Stimulated activated CD8-positive, alpha-beta memory T cell treated with anti-CD3 and anti-CD28 coated beads, Interleukin-2, amount 100 ng/mL, for 1 hour (primary cell): ENCODE measurements at places on chromosomes 16 and 17.

DNA sequence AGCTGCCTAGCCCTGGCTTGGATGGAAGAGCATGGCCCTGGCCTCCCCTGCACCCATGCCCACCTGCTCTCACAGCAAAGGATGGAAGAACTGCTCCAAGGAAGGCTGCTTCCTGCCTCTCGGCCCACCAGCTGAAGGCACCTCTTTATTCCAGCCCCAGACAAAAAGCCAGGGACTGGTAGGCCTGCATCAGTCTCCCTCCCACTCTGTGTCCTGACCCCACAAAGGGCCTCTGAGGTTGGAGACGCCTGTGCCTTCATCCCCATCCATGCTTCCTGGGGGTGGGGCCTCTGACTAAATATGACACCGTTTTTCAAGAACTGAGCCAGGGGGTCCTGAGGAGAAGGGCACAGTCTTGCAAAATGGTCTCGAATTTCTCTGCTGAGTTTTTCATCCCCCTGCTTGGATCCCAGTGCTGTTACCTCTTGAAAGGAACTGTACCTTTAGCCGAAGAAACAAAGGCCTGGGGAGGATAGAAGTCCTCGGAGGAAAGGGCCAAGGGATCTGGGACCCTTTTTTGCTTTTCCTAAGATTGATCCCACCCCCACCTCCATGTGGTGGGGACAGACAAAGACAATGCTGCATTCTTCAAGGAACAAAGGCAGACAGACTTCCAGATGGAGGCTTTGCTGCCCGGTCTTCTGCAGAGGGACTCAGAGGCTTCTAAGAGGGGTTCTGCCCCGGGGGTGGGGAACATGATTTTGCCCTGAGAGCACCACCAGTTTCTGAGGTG is 5.2 kb downstream of the C17orf50 start:
- no peak for DNase-seq

- no peak for DNase-seq
These were observed 231.1 kb downstream of the CDH13 start for GRCh38 chr16:82857693-82858365.

DNA sequence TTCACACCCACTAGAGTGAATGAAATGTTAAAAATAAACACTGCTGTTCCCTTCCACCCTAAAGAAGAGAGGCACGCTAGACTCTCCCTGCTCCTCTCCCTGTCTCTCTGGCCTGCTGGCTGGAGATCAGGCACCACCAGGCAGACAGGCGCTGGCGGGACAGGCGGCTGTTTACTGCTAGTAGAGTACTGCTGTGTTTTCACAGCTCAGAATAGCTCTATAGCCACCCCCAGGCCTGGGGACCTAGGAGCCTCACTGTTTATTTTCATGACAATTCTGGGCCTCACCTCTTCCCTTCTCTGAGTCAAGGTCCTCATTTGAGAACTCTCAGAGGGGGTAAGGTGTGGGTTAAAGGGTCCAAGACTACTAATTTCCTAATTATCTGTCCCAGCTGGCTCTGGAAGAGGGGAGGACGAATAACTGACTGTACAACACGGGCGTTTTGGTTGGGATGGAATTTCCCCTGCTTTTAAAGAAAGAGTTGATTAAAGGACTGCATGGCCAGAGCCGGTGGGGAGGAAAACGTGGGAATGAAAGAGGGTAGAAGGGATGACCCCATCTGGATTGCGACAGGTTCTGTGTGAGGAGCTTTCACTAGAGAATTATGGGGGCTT is 9.0 kb upstream of the G6PC1 start:
- DNase-seq: no peak

- DNase-seq: no peak
These were observed 17.6 kb downstream of the RCVRN start for GRCh38 chr17:9887508-9887907.

- no peak for DNase-seq
These were observed 15.7 kb upstream of the SLC35B1 start for GRCh38 chr17:49723423-49723822.
